CD4-positive, alpha-beta T cell treated with Interleukin-15 for 1 hour (primary cell): ENCODE measurements at places on chromosomes 1 and 21.

GRCh38 chr1:243379208-243379607 lies 123.4 kb downstream of the SDCCAG8 start:
- DNase-seq = no peak

DNA sequence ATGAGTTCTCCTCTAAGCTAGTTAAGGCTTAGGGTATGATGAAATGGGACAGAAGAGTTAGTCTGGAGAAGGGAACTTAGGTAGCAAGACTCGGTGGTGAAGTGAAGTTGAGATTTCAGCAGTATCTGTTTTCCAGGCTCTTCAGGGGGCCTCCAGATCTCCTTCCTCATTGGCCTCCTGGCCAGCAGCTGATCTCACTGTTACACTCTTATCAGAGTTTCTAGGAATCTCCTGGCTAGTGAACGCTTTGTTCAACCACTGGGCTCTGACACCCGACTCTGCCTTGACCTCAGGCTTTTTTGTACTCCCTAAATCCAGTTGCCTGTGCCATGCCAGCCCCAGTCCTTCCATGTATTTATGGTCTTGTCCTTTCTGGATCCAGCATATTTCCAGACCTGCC lies 311.0 kb downstream of the ASTN1 start:
- no peak for DNase-seq

DNA sequence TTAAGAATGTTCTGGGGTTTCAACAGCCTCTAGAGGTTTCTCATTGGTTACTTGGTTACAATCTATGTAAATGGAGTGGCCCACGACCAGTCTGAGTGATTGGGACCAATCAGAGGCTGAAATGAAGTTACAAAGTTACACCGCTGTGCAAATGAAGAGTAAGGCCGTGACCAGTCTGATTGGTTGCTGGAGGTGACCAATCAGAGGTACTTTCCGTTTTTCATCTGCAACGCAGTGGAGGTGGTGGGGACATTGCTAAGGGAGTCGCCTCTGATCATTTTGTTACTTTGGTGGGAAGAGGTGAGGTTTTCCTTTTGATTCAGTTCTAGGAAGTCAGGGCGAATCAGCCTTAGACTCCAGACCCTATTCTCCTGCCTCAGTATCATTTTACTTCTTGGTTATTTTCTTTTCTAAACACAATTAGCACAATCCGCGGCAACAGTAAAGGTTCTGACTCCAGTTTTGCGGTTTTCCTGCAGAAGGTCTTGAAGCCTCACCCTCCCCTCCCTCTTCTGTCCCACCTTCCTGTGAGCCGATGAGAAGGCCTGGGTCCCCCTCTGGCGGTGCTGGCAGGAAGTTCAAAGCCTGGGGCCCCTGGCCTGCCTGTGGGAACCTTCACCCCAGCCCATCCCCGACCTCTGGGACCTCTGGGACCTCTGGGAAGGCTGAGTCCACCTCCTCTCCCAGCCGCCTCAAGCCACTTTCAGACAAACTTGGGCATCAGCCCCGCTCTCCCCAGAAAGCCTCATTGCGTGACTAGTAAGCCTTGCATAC lies 38.7 kb upstream of the TTC34 start:
- peak; percentile 70 for DNase-seq

- DNase-seq = no peak
These were observed 4.1 kb downstream of the HEYL start for GRCh38 chr1:39635205-39635870.

DNA sequence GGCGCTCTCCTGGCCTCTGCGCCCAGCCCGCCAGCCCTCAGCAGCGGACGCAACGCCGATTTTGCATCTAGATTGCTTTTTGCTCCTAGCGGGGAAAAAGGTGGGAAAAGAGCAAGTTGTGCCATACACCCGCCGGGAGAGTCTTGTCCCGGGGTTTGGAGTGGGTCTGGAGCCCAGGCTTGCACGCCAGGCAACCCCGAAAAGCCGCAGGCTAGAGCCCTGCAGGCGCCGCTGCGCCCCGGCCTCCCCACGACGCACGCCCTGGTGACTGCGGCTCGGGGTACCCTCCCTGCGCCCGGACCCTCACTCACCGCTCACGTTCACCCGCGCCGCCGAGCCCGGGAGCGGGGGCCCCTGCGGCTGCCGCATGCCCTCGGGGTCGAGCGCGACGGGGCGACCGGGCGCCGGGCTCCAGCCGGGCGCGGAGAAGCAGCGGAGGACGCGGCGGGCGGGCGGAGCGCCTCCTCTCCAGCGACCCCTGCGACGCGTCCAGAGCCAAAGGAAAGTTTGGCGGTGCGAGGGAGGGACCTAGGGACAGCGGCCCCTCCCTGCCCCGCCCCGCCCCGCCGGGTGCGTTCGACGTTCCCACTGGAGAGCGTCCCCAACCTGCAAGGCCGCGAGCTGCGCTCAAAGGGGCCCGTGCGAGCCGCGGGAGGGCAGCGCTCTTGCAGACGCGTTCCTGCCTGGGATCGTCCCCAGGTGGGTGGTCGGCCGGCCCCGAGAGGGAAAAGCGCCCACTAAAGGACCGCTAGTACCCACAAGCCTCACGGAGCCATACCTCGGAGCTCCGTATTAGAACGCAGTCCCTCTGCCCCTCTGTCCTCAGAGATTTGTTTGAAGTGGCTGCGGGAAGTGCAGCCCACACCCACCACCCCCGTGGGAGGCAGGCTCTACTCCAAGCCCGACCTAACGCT lies at the start of gene LPAR3:
Gene LPAR3, minus strand, starts transcription at position 502 of the 914 bp plus-strand sequence. CDS start 27,086 bp downstream, outside the sequence.
- DNase-seq = no peak

GRCh38 chr1:11417162-11417561 lies 61.8 kb upstream of the DISP3 start:
- no peak for DNase-seq

- no peak for DNase-seq
These were observed 1.2 kb upstream of the NBPF1 start for GRCh38 chr1:16614361-16615252.

DNA sequence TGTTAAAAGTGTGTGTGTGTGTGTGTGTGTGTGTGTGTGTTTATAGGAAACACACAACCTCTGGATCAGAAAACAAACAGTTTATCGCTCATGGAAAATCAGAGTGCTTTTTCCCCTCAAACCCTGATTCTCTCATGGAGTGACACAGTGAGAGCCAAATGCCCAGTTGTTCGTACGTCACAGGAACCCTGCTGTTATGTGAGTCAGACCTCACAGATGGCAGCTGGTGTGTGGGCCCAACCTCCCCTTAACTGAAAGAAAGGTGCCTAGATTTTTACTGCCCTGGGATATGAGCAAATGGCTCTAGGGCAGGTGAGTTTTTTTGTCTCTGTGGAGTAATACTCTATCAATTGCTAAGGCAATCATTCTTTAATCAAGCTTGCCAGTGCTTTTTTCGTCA lies 1788.1 kb downstream of the BRINP3 start:
- no peak for DNase-seq

DNA sequence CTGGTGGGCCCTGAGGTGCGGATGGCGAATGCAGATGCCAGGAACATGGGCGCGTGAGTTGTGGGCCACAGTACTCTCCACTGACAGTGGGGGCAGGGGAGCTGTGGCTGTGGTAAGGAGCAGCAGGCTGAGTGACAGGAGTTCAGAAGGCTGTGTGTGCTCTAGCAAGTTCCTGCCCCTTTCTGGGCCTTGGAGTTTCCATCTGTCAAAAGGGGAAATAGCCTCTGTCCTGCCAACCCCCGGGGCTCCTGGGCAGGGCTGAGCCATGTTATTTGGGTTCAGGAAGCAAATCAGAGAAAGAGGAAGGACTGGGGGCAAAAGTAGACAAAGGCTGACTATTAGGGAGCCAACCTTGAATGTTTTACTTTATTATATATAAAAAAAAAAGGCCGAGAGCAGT lies 19.5 kb upstream of the MFN2 start:
- peak; percentile 53 for DNase-seq

- DNase-seq = no peak
These were observed 37.8 kb upstream of the GADD45A start for GRCh38 chr1:67647036-67647798.

DNA sequence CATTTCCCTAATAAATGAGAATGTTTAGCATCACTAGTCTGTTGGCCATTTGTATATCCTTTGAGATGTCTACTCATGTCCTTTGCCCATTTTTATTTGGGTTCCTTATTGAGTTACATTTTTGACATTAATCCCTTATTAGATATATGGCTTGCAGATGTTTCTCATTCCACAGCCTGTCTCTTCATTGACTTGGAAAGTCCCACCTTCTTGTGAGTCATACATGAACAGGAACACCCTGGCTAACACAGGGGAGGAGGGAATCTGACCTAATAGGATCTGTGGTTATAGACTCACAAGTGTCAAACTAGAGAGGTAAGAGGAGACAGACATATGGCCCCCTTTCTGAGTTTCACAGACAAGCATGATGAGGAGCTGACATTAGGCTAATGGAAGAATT lies 11.5 kb downstream of the ZP4 start:
- no peak for DNase-seq

- no peak for DNase-seq
These were observed 652.9 kb downstream of the ADGRL2 start for GRCh38 chr1:82453511-82454185.

- no peak for DNase-seq
These were observed 95.6 kb downstream of the ASH1L start for GRCh38 chr1:155466996-155467395.

DNA sequence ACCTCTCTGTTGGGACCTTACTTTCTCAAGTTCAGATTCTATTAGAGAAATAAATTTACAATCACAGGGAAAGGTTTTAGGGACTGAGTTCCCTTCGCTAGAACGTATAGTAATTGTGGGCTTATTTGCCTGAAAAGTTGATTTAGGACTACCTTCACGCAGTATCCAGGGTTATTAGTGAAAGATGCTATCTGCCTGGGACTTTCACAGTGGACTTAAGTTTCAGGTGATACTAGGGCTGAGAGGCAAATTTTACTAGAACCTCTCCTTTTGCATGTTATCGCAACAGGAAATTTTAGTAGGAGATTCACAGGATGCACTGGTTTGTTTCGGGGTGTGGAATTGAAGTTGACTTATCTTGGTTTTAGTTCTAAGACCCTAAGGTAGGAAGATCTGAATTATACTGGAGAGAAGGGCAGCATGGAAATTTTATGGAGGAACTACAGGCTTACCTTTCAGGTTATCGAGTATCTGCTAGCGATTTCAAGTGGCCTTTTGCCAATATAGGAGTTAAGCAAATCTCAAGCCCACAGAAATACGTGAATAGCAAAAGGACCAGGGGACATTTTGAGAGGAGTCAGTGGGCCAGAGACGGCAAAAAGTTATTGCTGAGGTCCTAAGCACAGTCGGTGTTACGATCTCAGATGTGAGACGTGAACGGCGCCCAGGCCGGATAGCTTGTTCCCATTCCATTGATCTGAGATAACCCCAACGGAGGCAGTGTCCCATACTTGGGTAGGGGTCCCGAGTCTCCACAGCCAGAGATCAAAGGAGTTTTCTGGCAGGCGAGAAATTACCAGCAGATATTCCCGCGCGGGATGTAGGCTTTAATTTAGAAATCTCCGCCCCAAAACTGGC lies 723 bp upstream of the GNAI3 start:
- DNase-seq = no peak

- DNase-seq = peak; percentile 28
These were observed 13.0 kb downstream of the WNT9A start for GRCh38 chr1:227934476-227935313.

GRCh38 chr1:107473065-107473464 lies 332.2 kb downstream of the NTNG1 start:
- no peak for DNase-seq
